ENCODE measurements at places on chromosomes 2 and 18.

GRCh38 chr2:160373666-160374065 is 119.9 kb downstream of the RBMS1 start:
- H3K36me3 ChIP-seq, result no peaks in the 10 kb centered on the region
- no peak overlapping the region for H3K27ac ChIP-seq
- H3K27me3 ChIP-seq, result no peaks in the 10 kb centered on the region
- H3K4me3 ChIP-seq, result no peak overlapping the region

GRCh38 chr2:201880993-201881611 is 74.8 kb downstream of the CDK15 start:
- H3K27ac ChIP-seq, result no peak overlapping the region
- H3K4me3 ChIP-seq, result no peak overlapping the region
- H3K27me3 ChIP-seq, result peaks cover 32% of the 10 kb centered on the region
- peaks cover 6% of the 10 kb centered on the region for H3K4me1 ChIP-seq
- DNase-seq, result no peak
- H3K36me3 ChIP-seq, result no peaks in the 10 kb centered on the region

DNA sequence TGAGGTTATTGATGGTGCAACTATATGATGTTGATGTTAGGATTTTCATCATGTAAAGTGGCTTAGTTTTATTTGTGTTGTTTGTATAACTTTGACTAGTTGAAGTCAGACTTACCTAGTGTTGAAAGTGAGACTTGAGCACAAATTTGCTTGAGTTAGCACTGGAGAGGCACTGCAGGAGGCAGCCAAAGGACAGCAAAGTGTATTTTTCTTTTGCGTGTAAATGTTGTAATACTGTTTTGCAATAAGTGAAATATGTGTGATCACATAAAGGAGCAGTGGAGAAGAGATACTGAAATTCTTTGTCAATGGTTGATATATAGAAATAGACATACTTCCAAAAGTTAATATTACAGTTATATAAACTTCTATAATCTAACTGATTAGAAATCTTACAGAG is 332.0 kb upstream of the RAB12 start:
- H3K36me3 ChIP-seq, result no peaks in the 10 kb centered on the region
- DNase-seq, result no peak
- no peaks in the 10 kb centered on the region for H3K4me1 ChIP-seq
- H3K27me3 ChIP-seq, result no peaks in the 10 kb centered on the region
- H3K27ac ChIP-seq, result no peak overlapping the region
- H3K4me3 ChIP-seq, result no peak overlapping the region

DNA sequence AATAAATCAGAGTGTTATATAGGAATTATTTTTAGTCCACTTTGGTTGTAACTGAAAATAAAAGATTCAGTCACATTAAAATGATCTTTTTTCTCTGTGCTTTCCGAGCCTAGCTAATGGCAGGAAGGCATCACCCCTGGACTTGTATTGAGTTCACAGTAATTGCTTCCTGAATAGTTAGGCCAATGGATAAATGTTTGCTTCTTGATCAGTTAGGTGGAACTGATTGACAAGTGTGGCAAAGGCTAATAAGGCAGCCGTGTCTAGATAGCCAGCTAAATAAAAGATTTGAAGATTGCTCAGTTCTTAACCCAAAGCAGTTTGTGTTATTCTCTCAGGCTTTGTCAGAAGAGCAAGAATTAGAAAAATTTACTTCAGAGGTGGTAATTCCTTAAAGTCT is 20.8 kb downstream of the FAM171B start:
- no peak overlapping the region for H3K4me3 ChIP-seq
- no peak for DNase-seq
- no peaks in the 10 kb centered on the region for H3K36me3 ChIP-seq
- no peak overlapping the region for H3K27ac ChIP-seq
- H3K4me1 ChIP-seq, result no peaks in the 10 kb centered on the region

DNA sequence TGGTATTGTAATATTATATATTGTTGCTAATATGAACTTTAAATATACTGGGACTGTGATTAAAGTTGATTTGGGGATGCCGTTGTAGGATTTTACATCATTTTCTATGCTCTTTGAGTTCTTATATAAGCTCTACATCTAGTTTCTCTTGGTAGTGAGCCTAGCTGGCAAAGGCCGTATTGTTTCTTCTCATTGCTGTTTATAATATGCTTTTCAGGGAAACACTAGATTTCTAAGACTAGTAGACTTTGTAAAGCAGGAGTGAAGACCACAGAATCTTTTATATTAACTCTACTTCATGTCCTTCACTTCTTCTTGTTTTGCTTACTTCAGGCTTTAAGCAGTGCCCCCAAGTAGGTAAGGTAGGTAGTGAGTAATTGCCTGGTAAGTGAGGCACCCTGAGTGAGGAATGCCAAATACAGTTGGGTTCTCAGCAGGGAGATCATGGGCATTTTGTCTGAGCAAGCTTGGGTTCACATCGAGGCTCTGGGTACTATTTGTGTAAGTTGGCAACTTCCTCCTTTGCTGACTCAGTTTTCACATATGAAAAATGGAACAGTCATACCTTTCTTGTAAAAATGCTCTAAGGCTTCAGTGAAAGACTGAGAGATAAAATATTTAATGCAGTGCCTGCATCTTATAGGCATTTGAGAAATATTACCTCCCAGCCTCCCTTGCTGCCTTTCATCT is 96.4 kb downstream of the RNF144A start:
- peaks cover 20% of the 10 kb centered on the region for H3K36me3 ChIP-seq
- no peaks in the 10 kb centered on the region for H3K27me3 ChIP-seq
- no peak overlapping the region for H3K27ac ChIP-seq
- H3K4me1 ChIP-seq, result peaks cover 5% of the 10 kb centered on the region
- H3K4me3 ChIP-seq, result no peak overlapping the region
- no peak for DNase-seq

DNA sequence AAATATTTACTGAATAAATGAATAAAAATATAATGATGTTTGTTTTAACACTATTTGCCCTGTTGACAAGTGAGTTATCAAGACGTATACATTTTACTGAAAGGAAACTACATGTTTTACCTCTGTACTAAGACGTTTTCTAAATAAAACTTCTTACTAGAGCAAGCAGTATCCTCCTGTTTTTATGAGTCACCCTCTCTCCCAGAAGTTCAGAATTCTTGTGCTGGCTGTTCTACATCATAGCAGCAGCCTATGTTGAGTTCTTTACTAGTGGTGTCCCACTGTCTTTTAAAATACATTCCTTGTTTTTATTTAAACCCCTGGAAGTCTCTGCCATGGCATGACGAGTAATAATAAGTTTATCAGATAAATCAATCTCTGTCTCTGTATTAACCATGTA is 297.4 kb downstream of the CALCRL start:
- H3K36me3 ChIP-seq, result no peaks in the 10 kb centered on the region
- no peaks in the 10 kb centered on the region for H3K27me3 ChIP-seq
- no peak overlapping the region for H3K4me3 ChIP-seq
- DNase-seq, result no peak
- H3K4me1 ChIP-seq, result no peaks in the 10 kb centered on the region
- H3K27ac ChIP-seq, result no peak overlapping the region

DNA sequence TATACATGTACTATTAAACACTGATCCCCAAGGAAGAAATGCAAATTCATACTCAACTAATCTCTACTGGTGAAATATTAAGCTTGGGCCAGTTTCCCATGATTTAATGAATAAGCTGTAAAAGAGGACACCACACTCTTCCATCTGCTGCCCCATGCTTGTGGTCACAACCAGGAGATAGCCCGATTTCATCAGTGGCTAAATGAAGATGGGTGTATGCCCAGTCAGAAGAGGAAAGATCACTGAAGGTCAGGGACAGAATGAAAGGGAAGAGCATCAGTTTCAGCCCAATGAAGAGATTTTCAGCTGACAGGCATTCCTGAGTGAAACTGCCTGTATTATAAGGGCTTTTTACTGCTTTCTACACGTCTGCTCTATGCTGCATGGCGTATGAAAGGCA is 103.5 kb downstream of the KCNS3 start:
- no peaks in the 10 kb centered on the region for H3K36me3 ChIP-seq
- no peak overlapping the region for H3K27ac ChIP-seq
- H3K4me1 ChIP-seq, result no peaks in the 10 kb centered on the region
- no peak overlapping the region for H3K4me3 ChIP-seq
- no peak for DNase-seq

GRCh38 chr2:194304191-194304590 is 1352.8 kb upstream of the SLC39A10 start:
- no peaks in the 10 kb centered on the region for H3K36me3 ChIP-seq
- no peak overlapping the region for H3K4me3 ChIP-seq
- no peaks in the 10 kb centered on the region for H3K4me1 ChIP-seq
- H3K27ac ChIP-seq, result no peak overlapping the region
- H3K27me3 ChIP-seq, result no peaks in the 10 kb centered on the region

DNA sequence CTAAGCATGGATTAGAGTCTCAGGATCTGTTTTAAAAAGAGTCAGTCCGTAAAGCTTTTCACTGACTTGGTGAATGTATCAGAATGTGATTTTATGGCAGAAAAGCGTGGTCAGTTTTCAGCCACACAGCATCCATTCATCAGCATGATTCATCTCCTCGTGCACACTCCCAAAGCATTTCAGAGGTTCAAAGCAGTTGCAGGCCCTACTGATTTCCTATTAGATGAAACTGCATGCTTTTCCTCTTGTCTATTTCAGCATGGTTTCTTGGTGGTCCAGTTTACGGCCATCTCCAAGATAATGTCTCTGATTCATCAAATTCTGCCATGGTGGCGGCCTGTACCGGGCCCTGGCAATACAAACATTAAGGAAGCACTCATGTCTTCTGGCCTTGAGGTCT is 4.8 kb upstream of the PARD6G start:
- no peaks in the 10 kb centered on the region for H3K36me3 ChIP-seq
- no peak overlapping the region for H3K27ac ChIP-seq
- no peak for DNase-seq

- no peak for DNase-seq
- H3K36me3 ChIP-seq, result no peaks in the 10 kb centered on the region
- no peaks in the 10 kb centered on the region for H3K4me1 ChIP-seq
- H3K4me3 ChIP-seq, result no peak overlapping the region
- no peak overlapping the region for H3K27ac ChIP-seq
- H3K27me3 ChIP-seq, result no peaks in the 10 kb centered on the region
These were observed 177.8 kb upstream of the RGPD4 start for GRCh38 chr2:107648781-107649404.

GRCh38 chr2:59322005-59322404 is 1080.9 kb upstream of the FANCL start:
- no peaks in the 10 kb centered on the region for H3K4me1 ChIP-seq
- DNase-seq, result no peak
- no peaks in the 10 kb centered on the region for H3K27me3 ChIP-seq
- H3K36me3 ChIP-seq, result no peaks in the 10 kb centered on the region
- H3K4me3 ChIP-seq, result no peak overlapping the region

DNA sequence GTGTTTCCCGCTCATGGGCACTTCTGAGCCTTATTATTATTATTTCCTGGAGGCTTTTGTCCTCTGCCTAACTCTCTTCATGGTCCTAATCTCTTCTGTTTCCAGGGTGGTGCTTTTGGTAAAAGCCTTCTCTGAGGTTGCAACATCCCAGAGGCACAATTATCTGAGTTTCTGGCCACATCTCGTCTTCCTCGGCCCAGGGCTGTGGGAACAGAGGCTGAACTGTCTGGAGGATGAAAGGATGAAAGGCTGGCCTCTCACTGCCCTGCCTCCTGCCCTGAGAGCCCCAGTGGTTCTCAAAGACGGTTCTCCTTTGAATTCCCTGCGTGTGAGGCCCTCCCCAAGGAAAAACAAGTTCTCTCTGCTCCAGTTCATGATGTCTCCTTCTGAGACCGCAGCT is 13.8 kb downstream of the GYPC start:
- H3K27ac ChIP-seq, result no peak overlapping the region
- peaks cover 50% of the 10 kb centered on the region for H3K36me3 ChIP-seq
- no peak for DNase-seq
- H3K27me3 ChIP-seq, result no peaks in the 10 kb centered on the region

Data from CD4-positive, alpha-beta T cell (primary cell).